HCEC 1CT (cell line): ENCODE measurements at places on chromosomes 12 and 14.

DNA sequence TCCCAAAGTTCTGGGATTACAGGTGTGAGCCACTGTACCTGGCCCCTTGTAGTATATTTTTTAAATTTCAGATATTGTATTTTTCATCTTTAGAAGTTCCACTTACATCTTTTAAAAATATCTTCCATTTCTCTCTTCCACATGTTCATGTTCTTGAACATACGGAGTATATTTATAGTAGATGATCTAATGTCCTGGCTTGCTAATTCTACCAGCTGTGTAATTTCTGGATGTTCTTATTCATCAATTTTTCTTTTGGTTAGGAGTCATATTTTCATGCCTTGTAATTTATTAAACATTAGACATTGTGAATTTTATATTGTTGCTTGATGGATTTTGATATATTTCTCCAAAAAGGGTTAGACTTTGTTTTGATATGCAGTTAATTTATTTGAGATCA lies 30.8 kb downstream of the NTN4 start:
- peak; percentile 49 for DNase-seq

DNA sequence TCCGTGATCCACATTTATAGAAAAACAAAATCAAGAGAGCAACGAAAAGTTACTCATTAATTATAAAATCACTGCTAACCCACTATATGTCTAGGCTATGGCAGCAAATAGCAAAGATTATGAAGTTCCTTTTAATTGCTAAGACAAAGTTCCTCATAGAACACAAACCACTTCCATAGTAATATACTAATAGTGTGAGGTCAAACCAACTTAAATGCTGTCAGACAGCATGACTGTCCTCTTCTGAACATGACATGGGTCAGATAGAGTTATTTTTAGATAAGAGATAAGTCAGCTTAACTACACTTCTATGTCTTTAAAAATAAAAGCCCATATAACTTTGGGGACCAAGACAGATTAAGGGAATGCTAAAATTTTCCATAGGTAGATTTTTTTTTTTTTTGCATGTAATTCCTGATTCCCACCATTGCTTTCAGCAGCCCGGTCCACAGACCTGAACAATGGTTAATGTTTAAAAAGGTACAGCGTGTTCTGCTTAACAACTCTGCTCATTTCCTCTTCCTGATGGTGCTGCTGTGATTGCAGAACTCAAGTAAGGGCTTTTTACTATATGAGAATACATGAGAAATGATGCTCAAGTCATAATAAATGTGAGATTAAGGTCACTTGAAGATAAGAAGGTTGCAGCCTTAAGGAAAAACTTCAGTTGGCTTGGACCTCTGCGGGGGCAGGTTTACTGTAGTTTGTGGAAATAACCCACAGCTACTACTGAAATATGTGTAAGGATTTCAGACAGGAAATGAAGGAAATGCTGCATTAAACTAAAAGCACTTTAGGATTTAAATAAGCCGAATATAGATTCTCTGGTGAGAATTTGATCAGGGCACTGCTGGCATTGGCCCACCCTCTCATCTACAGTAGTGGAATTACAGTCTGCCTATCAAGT lies 37.7 kb upstream of the DUSP6 start:
- DNase-seq: no peak

- DNase-seq: no peak
These were observed 16.7 kb downstream of the ARG2 start for GRCh38 chr14:67636361-67636919.

GRCh38 chr12:112148031-112148513 lies 22.7 kb downstream of the TRAFD1 start:
- peak; percentile 43 for DNase-seq

DNA sequence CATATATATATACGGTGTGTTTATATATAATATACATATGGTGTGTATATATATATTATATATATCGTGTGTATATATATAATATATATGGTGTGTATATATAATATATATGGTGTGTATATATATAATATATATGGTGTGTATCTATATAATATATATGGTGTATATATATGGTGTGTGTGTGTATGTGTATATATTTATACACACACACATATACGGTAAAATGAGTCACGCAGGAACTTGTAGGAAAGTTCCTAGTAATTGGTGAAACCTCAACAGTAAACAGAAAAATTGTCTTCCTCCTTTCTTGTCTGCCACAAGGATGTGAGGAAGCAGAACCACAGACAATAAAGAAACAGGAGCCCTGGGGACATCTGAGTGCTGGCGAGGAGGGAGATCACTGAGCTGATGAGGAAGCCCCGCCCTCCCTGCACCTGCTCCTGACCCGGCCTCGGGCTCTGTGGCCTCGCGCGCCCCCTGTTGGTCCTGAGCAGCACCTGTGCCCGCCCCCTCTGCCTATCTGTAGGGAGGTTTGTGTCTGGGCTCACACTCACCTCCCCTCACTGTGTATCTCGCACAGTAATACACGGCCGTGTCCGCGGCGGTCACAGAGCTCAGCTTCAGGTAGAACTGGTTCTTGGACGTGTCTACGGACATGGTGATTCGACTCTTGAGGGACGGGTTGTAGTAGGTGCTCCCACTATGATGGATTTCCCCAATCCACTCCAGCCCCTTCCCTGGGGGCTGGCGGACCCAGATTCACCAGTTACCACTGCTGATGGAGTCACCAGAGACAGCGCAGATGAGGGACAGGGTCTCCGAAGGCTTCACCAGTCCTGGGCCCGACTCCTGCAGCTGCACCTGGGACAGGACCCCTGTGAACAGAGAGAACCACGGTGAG lies 1079.4 kb downstream of the TMEM121 start:
- no peak for DNase-seq

- no peak for DNase-seq
These were observed 83.7 kb downstream of the ST8SIA1 start for GRCh38 chr12:22250762-22251161.

- DNase-seq: peak; percentile 50
These were observed 212.6 kb downstream of the SLC16A7 start for GRCh38 chr12:59808317-59808910.

DNA sequence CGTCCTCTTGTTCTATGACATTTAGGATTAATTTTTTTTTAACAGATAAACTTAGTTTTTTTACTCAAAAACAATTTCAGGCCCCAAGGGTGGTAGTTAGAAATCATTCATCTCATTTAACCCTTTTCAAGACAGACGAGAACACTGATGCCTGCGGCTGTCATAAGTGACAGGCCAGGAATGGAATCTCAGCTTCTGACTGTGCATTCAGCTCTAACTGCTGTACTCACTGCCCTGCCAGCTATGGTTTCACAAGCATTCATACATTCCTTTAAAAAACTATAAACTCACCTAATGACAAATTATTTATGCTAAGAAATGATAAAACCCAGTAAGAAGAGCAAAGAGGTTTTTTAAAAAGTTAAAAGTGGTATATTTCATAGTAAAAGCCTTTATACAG lies 8.8 kb downstream of the DENND5B start:
- peak; percentile 63 for DNase-seq

DNA sequence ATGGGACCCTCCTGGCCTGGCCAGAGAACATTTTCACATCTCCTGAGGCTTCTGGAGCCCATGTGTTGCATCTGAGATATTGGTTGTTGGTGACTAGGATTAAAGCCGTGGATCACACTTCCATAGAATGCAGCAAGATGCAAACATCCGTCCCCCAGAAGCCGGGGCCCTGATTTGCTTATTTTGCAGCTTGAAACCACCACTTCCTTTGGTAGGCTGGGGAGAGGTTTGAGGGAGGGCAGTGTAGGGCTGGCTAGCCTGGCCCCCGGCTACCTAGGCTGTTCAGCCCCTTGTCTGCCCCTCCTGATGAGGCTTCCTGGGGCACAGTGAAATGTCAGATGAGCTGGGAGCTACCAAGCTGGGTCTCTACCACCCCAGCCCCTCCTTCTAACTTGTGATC lies 209.7 kb upstream of the PWP1 start:
- DNase-seq: no peak

- no peak for DNase-seq
These were observed 27.4 kb downstream of the NELL2 start for GRCh38 chr12:44848703-44849085.

GRCh38 chr14:101000711-101001250 lies 97.3 kb upstream of the RTL1 start:
- DNase-seq: no peak

- DNase-seq: no peak
These were observed 1.3 kb downstream of the VIPAS39 start for GRCh38 chr14:77455966-77456640.
